Daoy (cell line): ENCODE measurements at places on chromosomes 11 and 22. TPM values are rescaled to one million over a fixed set of nuclear protein-coding genes. Genes with fewer than 3 reads are reported as not detected.
A peak's percentile ranks its signal among the peaks of the same experiment; 100 is the strongest.

DNA sequence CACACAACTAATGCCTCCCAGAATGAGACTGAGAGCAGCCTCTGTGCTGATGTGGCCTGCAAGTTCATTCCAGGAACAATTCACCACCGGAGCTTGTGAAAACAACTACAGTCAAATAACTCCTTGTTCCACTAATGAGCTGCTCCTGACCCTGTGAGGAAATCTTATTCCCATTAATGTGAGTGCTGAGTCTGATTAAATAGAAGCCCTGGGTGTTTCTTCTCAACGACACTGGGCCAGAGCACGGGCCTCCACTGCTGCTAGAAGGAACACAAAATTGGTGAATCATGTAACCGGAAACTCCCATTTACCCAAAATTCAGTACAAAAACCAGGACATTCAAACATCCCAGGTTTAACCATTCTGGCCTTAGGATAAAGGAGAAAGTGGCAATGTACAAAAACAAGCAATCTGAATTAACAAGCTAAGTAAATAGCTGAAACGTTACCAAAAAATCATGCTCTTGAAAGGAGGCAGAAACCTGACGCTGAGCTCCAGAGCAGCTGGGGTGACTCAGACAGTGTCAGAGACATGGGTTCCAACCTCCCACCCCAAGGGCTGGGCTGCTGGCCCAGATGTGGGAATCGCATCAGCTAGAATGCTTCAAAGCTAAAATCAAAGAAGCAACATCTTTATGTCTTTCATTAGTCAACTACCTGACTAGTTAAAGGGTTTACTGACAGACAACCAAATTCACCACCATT lies 26.7 kb downstream of the SERGEF start:
- peak; percentile 70 for DNase-seq

GRCh38 chr11:86914865-86915519 lies 40.2 kb downstream of the FZD4 start:
- DNase-seq: no peak

DNA sequence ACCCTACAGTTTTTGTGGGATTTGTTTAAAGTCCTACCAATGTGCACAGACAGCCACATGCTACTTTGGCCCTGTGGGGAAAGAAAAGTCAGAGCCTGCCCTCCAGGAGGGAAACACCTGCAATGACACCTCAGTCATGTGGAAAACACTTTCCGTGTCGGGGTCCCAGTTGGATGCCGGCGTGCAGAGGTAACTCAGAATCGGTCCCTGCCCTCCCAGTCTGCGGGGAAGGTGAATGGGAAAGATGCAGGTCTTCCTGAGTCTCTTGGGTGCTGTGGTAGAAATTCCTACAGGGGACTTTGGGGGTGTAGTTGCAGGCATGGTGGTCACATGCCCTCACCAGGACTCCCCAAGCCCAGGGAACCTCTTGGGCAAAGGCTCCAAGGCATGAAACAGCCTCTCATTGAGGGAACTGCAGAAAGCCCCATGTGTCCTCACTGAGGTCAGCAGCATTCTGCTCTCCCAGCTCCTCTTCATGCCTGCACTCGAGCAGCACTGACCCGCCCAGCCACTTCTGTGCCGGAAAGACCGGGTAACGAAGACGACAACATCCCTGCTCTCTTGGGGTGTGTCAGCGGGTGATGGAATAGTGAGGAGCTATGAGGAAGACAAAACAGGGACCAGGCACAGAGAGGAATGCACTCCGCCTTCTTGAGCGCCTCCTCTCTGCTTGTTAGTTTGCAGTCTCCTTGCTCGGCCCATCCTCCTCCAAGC lies 4.7 kb downstream of the RIBC2 start:
- no peak for DNase-seq

DNA sequence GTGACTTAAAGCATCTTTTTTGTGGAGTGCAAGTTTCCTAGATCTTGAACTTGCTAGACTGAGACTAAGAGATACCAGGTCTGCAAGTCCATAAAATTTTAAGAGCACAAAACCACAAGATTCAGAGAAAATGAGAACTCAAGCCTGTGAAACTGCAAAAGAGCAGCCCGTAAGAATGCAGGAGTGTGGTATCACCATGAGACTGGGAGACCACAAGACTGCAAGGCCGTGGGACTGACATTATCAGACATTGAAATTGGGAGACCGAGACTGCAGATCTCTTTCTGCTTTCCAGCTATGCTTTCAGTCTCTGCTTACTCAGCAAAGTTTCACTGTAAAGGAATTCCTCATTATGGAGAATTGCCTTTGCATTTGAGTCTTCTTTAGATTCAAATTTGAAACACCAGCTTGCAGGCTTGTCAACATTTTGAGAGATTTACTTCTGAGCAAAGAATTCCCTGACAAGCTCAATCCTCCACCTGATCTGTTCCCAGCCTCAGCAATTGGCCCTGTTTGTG lies 621.2 kb downstream of the KCNA4 start:
- DNase-seq: no peak

- DNase-seq: peak; percentile 76
These were observed 13.7 kb downstream of the ARHGEF17 start for GRCh38 chr11:73321604-73322381.

The TUB gene
- total RNA-seq: 1.2 and 2.1 TPM in 2 replicates
